Cardiac muscle cell (in vitro differentiated cells and primary cell): ENCODE measurements at places on chromosomes 11 and 22.

DNA sequence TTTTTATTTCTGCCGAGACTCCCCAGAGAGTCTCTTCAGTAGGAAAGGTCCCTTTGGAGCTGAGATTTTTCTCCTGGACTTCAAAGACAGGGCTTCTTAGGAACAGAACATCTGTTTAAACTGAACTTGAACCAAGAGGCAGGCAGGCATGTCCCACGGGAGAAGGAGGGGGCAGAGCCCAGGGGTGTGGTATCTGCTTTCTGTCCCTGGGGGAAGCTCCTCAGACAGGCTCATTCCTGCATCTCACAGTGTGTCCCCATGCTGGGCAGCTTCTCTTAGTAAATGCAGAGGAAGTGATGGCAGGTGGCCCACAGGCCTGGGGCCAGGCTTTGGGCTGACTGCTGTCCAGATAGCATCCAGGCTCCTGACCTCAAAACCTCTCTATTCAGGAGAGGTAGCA lies 47.3 kb downstream of the TSPAN18 start:
- DNase-seq, result peak; percentile 33

DNA sequence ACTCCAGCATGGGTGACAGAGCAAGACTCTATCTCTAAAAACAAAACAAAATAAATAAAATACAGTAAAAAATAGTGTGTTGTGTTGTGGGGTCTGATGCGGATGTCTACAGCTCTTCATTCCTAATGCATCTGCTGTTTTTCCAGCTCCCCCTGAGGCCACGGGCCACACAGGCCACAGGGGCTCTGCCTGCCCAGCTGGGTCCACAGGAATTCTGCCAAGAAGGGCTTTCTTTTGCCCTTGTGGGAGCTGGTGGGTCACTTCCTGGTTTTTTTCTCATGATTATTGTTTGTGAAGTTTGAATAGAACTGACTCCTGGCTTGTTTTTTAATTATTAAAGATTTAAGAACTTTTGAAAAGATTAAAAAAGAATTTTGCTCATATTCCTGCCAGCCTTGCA lies 67.4 kb upstream of the CLDN5 start:
- no peak for DNase-seq

DNA sequence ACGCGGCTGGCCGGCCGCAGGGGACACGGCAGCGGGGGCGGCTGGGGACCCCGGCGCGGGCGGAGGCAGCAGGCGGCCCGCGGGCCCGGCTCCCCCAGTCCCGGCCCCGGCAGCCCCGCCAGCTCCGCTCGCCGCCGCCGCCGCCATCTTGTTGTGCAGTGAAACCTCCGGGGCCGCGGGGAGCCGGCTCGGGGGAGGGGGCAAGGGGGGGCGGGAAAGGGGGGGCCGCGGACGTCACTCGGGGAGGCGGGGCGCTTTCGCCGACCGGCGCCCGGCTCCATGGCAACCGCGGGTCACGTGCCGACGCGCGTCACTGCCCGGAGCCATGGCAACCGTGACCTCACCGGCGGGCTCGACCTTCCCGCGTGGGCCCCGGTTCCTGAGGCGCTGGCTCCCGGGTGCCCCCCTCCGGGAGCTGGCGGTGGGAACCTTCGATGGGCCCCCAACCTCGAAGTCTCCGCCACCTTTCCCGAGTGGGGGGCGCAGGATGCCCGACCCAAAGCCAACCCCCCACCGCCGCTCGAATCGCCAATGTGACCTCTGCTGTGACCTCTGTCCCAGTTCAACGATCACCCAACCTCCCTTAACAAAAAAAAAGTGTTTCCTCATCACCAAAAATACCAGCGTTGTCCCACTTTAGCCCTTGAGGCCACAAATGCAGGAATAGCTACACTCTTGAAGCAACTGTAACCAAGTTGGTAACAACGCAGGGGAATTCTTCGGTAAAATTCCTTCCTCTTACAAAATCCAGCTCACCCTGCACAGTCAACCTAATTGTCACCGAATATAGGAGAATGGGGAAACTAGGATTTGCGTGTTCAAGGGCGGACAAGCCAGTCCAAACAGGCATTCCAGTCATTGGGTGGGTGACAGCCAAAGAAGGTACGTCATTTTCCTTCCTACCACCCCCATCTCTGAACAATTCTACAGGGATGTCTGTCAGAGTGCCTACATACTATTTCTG lies at the start of gene SIK3:
Gene SIK3 (minus strand): TSS at position 160 of the 964 bp plus-strand sequence. CDS start 13 bp downstream, at position 147.
- DNase-seq, result peak; percentile 97

- DNase-seq, result no peak
Measured at GRCh38 chr22:29695129-29695926, 24.5 kb upstream of the CABP7 start.

- no peak for DNase-seq
Measured at GRCh38 chr11:130218501-130219070, 59.0 kb downstream of the ST14 start.

DNA sequence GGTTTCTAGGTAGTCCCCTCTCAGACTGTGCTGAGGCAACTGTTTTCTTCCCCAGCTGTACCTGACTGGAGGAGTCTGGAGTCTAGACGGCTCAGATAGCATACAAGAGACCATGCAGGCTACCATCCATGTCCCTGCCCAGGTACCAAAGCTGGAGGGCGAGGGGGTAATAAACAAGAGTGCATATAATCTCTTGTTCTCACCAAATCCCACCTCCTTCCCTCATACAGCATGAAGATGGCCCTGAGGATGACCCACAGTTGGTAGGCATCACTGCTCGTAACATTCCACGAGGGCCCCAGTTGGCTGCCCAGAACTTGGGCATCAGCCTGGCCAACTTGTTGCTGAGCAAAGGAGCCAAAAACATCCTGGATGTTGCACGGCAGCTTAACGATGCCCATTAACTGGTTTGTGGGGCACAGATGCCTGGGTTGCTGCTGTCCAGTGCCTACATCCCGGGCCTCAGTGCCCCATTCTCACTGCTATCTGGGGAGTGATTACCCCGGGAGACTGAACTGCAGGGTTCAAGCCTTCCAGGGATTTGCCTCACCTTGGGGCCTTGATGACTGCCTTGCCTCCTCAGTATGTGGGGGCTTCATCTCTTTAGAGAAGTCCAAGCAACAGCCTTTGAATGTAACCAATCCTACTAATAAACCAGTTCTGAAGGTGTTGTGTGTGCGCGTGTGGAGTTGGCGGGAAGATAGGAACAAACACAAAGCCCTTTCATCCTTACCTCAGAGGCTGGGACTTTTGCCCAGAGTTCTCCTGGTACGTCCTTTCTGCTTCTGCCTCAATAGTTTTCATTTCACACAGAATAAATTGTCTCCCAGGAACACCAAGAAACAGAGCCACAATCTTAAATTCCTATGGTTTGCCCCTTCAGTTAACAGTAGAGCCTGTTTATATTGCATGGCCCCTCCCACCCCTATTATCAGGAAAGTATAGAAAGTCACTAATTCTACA lies 8.5 kb downstream of the HMBS start:
- DNase-seq, result peak; percentile 34

- DNase-seq, result no peak
Measured at GRCh38 chr11:65307298-65308229, 7.1 kb upstream of the CDC42EP2 start.

DNA sequence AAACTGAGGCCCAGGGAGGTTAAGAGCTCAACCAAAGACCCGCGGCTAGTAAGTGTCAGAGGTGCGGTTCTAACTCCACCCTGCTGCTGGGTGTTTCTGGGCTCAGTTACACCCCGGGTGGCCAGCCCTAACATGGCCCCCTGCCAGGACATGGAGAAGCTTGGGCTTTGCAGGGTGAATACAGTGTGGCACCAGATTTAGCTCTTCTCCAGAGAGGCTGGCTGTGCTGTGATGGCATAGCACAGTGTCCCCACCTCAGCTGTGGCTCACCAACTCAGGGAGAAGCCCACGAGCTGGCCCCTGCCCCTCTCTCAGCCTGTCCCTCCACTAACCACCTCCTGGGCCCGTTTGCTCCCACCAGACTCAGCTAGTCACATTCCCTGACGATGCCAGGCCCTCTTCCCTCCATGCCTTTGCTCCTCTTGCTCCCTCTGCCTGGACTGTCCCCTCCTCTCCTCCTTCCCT lies 7.0 kb downstream of the UCP3 start:
- no peak for DNase-seq

GRCh38 chr11:87290304-87290922 lies 252.7 kb downstream of the TMEM135 start:
- peak; percentile 79 for DNase-seq

DNA sequence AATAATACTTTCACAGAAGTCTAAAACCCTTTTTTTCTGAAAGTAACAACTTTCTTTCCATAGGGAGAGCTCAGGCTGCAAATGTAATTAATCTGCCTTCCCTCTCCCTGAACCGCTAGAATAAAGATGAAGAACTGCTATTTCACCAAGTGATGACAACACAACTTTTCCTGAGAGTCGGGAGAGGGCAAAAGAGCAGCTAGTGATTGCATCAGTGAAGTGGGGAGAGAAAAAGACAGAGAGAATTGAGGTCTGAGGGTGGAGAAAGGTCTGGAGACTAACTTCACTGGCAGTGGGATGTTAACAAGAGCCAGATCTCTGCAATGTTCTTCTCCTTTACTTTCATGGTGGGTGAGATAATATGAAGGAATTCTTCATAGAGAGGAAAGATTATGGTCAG lies 10.9 kb upstream of the MPEG1 start:
- DNase-seq, result peak; percentile 47

DNA sequence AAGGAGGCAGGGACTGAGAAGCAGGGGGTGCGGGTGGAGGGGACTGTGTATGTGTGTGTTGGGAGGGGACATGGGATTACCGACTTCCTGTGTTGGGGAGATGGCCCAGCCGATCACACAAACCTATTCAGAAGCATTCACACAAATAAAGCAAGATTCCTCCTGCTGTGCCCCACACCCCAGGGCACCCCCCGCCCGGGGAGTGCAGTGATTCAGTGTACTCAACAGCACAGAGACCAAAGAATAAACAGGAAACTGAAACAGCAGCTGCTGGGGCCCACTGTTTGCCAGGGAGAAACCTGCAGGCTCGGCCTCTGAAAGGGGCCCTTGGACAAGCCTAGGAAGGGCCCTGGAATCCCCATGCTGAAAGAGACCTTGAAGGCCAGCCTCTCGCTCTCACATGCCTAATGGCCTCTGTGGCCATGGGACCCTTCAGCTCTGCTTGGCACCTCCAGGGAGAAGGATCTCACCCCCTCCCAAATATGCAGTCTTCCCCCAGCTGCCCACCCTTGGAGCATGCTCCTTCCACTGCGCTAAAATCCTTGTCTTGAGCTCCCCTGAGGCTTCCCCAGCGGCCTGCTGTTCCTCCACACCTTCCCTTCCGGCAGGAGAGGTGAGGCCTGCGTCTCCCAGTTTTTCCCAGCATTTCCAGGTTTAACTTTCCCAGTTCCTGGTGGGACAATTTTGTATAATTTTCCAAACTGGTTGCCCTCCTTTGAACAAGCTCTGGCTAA lies 72.9 kb downstream of the CSNK2A3 start:
- no peak for DNase-seq

DNA sequence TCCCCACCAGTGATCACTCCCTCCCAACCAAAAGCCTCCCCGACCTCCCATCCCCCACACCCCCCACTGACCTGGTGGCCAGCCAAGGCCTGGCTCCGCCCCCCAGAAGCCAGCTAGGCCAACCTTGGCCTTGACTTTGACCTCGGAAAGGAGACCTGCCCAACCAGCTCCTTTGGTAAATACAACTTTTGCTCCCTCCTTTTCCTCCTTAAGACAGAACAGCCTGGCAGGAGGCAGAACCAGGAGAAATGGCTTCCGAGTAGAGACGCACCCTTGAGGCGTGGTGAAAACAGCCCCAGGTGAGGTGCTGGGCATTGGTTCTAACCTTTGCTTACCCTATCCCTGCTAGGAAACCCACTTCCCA lies 27.0 kb downstream of the PLEKHA7 start:
- peak; percentile 39 for DNase-seq

GRCh38 chr11:84501750-84502149 lies 1125.4 kb downstream of the DLG2 start:
- no peak for DNase-seq

- DNase-seq, result no peak
Measured at GRCh38 chr11:134398079-134398444, 14.0 kb downstream of the B3GAT1 start.

GRCh38 chr11:429931-430456 lies 11.8 kb downstream of the ANO9 start:
- no peak for DNase-seq

- DNase-seq, result no peak
Measured at GRCh38 chr22:32226326-32227104, 21.6 kb upstream of the RFPL2 start.

DNA sequence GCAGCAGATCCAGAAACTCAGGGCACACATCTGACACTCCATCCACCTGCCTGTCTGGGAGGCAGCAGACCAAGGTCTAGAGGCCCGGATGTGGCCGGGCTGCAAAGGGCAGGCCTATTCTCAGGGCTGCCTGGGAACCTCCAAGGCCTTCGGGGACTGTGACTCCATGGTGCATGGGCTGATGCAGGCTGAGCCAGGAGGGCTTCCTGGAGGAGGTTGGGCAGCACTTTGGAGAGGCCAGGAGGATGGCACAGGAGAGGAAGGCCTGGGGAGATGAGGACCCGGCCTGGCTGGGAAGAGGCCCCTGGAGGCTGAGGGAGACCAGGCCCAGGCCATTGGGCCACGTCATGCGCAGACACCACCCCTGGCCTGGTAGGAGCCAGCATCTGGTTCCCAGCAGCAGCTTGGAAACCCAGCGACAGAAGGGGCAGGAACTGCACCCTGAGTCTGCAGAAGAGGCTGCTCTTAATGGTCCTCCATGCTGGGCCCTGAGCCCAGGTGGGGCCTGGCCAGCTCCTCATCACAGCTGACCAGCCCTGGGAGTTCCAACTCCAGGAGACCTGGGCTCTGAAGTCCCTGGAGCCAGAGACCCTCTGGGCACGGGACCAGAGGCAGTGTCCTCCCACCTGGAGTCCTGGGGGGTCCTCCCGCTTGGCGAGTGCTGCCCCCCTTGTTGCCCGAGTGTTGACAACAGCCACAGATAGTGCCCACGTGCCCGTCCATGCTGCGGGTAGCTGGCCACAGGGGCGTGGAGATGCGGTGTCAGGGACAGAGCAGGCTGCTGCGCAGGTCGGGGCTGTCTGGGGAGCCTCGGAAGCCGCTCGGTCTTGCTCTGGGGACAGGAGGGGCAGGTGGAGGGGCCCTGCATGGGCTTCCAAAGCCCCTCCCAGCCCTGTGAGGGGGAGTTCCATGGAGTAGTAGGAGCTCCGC lies 5.5 kb downstream of the PHLDA2 start:
- no peak for DNase-seq

DNA sequence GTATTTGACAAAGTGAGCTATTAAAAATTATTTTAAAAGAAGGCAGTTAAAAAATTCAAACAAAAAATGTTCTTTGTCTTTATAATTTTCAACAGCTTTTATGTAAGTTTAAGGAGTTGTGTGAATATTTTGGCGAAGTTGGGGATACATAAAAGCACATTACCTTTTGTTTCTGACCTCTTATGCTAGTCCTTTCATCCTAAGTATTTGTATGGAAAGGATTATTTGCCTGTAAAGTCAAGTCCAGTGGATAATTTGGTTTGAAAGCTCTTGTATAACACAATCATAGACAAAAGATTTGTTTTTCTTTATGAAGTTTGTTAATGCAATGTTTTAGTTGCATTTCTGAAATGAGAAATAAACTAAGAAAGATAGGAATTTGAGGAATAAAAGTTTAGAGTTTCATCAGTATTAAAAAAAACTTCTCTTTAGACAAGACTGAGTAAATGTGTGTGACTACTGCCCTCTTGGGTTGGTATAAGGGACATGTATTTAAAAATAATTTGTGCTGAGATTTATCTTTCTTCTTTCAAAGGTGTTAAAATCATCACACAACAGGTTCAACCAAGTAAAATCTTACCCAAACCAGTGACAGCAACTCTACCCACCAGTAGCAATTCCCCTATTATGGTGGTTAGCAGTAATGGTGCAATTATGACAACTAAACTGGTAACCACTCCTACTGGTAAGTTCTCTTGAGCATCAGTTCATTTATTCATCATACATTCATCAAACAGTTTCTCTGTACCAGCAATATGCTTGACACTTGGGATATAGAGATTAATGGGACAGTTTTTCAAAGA lies 68.2 kb downstream of the EMSY start:
- DNase-seq, result peak; percentile 68
